ENCODE measurements at places on chromosomes 7 and 10. TPM values are rescaled to one million over a fixed set of nuclear protein-coding genes. Genes with fewer than 3 reads are reported as not detected.

DNA sequence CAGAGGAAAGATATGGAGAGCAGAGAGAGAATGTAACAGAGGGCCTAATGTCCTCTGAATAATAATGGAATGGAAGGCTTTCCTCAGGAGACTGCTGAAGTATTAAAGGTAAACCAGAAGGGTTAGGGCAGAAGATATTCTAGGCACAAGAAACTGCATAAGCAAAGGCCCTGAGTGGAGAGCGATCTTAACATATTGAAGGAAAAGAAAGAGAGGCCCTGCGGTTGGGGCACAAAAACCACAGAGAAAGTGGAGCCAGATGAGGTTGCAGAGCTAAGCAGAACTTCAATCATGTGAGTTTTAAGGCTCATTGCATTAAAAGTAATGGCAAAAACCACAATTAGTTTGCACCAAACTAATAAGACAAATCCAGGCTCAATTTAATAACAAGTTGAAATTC, 115.8 kb upstream of the VSTM2A start:
- no peak for DNase-seq

GRCh38 chr7:22143491-22143890, 197.8 kb upstream of the CDCA7L start:
- no peak for DNase-seq

CDK14 gene
- total RNA-seq = 3.9 TPM

DNA sequence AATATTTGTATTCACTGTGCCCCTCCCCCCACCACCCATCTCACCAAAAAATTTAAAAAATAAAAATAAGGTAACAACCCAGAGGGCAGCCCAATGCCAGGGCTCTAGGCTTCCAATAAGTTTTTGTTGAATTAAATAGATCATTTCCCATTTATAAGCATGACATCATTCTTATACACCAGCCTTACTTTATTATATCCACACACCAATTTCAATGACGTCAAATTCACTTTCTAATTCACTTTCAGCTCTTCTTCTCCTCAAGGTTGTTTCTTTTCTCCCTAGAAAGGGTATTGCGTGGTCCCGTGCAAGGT, 1.2 kb upstream of the DKK1 start:
- DNase-seq = no peak

- no peak for DNase-seq
Measured at GRCh38 chr10:131811630-131812403, 89.0 kb upstream of the PPP2R2D start.

GRCh38 chr7:155758348-155758747, 53.9 kb downstream of the SHH start:
- DNase-seq = no peak

MNX1 gene
- 0.10 TPM for total RNA-seq

All from glomerular endothelial cell (primary cell).